Retina (tissue), 1 donor: ENCODE measurements at places on chromosomes 12 and 14.
A peak's percentile ranks its signal among the peaks of the same experiment; 100 is the strongest.

GRCh38 chr14:95507174-95507573 lies 9.3 kb downstream of the SYNE3 start:
- no peak for DNase-seq

GRCh38 chr12:96237465-96238077 lies 43.4 kb downstream of the ELK3 start:
- DNase-seq = no peak

DNA sequence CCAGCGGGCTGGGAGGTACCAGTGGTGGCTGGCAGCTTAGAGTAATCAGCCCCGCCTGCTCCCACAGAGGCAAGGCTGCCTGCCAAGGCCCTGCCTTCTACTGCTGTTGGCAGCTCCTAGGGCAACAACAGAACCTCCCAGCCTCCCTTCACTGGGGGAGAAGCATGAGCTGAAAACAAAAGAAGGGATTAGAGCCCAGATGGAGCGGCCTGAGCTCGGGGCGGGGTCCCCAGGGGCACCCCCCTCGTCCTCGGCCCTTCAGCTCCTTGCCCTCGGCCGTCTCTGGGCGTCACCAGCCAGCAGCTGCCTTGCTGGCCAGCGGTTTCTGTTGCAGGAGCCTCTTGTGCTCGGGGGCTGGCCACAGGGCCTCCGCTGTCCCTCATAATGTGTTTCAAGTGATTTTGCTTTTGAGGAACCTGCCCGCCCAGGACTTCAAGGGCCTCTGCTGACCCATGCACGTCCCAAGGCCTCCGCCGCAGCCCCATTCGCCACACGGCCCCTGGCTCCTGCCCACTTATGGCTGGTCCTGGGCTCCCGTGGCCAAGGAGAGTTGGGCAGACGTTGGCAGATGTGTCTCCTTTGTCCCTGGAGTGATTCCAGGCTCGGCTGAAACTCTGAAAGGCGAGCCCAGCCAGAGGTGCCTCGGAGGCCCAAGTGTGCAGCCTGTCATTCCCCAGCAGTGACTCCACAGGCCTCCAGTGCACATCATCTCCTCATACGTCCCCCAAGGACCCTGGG lies 49.7 kb downstream of the PSMA6 start:
- peak; percentile 87 for DNase-seq

GRCh38 chr14:75636100-75636692 lies 24.5 kb downstream of the ERG28 start:
- DNase-seq = peak; percentile 48

DNA sequence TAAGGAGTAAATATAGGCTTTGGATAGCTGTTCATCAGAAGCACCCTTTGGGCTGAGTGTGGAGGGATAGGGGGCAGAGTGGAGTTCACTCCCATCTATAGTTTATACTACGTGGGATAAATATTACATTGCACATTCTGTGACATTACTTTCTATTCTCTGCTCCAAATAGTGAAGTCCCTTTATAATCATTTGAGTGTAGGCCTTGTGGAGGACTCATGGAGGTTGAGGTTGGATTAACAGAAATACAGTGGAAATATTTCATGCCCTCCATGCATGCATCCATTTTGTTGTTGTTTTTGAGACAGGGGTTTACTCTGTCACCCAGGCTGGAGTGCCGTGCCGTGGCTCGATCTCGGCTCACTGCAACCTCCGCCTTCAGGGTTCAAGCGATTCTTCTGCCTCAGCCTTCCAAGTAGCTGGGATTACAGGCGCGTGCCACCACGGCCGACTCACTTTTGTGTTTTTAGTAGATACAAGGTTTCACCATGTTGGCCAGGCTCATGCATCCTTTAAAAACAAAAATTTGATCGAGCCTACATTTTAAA lies 1.4 kb downstream of the CHPT1 start:
- no peak for DNase-seq

- no peak for DNase-seq
Observed at GRCh38 chr14:22407033-22407432, 182.0 kb downstream of the DAD1 start.

- DNase-seq = no peak
Observed at GRCh38 chr12:26854031-26854390, 21.0 kb upstream of the ITPR2 start.

GRCh38 chr14:74579447-74580274 lies 32.4 kb downstream of the LTBP2 start:
- no peak for DNase-seq

DNA sequence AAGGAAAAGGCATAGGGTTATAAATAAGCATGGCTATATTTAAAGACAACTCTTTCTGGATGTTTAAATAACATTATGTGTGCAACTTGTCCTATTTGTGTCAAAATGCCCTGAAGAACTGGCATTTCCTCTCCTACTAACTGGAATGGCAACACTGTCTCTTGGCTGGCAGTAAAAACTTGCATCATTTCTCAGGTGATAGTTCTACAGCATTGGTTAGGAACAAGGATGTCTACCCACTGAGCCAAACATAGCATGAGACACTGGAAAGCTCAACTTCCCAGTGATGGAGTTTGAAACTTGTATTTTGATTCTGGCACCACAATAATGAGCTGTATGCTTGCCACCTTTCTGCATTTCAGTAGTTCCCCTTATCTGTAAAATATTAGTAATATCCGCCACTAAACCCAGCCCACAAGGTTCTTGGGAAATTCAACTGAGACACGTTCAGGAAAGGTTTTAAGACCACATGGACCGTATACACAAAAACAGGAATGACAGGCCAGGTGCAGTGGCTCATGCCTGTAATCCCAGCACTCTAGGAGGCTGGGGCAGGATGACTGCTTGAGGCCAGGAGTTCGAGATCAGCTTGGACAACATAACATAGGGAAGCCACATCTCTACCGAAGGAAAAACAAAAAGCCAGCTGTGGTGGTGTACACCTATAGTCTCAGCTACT lies 5.1 kb downstream of the SLC38A2 start:
- DNase-seq = no peak

DNA sequence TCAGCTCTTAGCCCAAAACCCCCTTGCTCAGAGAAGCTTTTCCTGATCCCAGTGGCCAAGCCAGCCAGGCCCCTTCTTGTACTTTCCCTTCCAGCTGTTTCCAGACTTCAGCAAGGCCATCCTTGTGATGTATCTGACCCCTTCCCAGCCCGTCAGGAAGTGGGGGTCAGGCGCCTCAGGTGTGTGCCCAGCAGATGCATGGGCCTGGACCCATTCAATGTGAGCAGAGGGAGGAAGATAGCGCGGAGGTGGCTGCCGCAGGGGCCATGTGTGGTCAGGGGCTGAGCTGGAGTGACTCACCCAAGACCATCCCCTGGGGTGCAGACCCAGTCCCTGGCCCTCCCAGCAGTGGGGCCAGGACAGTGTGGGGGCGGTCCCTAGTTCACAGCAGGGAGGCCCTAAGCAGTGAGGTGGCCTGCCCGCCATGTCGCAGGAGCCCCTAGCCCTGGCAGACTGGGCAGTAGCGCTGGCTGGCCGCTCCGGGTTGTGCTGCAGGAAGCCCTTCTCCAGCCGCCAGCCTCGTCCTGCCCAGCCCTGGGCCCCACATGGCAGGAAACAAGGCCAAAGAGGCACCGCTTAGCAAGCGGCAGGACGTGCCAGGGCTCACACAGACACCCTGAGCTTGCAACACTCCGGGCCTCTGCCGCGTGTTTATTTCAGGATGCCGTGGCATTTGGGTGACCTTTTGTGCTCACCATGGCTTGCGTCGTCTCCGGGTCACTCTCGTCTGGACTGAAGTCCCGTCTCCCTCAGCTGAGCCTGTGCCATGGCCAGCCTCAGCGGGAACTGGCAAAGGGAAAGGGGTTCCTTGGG lies 12.0 kb downstream of the ADSS1 start:
- peak; percentile 27 for DNase-seq

- DNase-seq = no peak
Observed at GRCh38 chr12:104166465-104166864, 28.5 kb upstream of the NFYB start.

DNA sequence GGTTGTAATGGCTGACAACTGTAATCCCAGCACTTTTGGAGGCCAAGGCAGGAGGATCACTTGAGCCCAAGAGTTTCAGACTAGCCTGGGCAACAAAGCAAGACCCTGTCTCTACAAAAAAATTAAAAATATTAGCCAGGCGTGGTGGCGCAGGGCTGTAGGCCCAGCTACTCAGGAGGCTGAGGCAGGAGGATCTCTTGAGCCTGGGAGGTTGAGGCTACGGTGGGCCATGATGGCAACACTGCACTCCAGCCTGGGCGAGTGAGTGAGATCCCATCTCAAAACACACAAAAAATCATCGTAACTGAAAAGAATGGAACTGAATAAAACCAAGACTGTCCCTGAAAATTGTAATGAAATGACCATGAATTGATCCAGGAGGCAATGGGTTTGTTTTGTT lies 6.1 kb downstream of the CAMKK2 start:
- no peak for DNase-seq
